ENCODE measurements at places on chromosomes 16 and 17.

- peak within 1 kb of the TSS; percentile 65 for H3K4me3 ChIP-seq
- no peaks in the 10 kb centered on the region for H3K27me3 ChIP-seq
- peaks cover 23% of the 10 kb centered on the region for H3K36me3 ChIP-seq
- H3K4me1 ChIP-seq = peaks cover 26% of the 10 kb centered on the region
- H3K27ac ChIP-seq = peak within 1 kb of the TSS; percentile 91
Observed at GRCh38 chr17:28335201-28335958, at the start of the genes IFT20 and TNFAIP1. TSS of gene IFT20 (minus strand) at chr17:28335472. CDS start at chr17:28331985, 3,487 bp downstream. TSS of gene TNFAIP1 (plus strand) at chr17:28335761. CDS start at chr17:28339522, 3,761 bp downstream.

DNA sequence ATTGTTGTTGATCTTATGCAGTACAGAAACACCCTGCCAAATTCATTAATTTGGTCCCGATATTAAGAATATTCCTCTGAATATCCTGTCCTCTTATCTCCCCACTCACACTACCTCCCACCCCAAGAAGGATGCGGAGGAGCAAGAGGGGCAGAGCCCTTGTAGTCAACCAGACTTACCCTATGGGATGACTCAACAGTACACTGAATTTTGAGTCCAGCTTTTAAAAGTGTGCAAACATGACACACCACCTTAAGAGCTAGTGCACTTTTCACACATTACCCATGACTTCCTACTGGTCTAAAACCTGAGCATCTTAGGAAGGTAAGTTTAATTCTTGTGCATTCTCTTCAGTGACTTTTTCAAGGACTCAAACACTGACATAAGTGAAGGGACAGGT is 9.5 kb downstream of the USP22 start:
- H3K4me1 ChIP-seq = peaks cover 76% of the 10 kb centered on the region
- H3K27ac ChIP-seq = peak overlapping the region; percentile 72
- no peaks in the 10 kb centered on the region for H3K27me3 ChIP-seq
- no peak for DNase-seq
- peaks cover 52% of the 10 kb centered on the region for H3K36me3 ChIP-seq

DNA sequence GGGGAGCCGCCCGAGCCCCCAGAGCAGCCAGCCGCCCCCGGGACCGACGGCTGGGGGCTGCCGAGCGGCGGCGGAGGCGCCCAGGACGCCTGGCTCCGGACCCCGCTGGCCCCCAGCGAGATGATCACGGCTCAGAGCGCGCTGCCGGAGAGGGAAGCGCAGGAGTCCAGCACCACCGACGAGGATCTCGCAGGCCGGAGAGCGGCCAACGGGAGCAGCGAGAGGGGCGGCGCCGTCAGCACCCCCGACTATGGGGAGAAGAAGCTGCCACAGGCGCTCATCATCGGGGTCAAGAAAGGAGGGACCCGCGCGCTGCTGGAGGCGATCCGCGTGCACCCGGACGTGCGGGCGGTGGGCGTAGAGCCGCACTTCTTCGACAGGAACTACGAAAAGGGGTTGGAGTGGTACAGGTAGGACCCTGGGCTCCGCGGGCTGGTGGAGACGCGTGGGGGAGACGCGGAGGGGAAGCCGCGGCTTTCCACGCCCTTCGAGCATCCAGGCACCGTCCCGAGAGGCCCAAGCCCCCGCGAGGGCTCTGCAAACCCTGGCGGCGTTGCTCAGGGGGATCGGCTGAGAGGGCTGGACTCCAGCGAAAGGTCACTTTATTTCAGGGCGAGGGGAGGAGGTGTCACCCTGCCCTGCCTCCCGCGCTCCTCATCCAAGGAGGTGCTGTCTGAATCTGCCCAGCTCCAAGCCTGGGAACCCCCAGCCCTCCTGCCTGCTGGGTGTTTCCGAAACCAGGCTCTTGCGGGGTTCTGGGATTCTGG is 1.2 kb downstream of the HS3ST4 start:
- H3K36me3 ChIP-seq = no peaks in the 10 kb centered on the region
- H3K4me1 ChIP-seq = no peaks in the 10 kb centered on the region
- H3K27me3 ChIP-seq = peaks cover 73% of the 10 kb centered on the region
- no peak for DNase-seq
- no peak overlapping the region for H3K27ac ChIP-seq
- H3K4me3 ChIP-seq = no peak overlapping the region

- no peaks in the 10 kb centered on the region for H3K36me3 ChIP-seq
- H3K4me3 ChIP-seq = no peak overlapping the region
- H3K27ac ChIP-seq = no peak overlapping the region
- peaks cover 97% of the 10 kb centered on the region for H3K27me3 ChIP-seq
- DNase-seq = no peak
Observed at GRCh38 chr17:79609673-79610645, 892 bp downstream of the RBFOX3 start.

GRCh38 chr16:75648265-75649076 is 898 bp downstream of the TERF2IP start:
- DNase-seq = peak; percentile 77
- H3K4me3 ChIP-seq = peak overlapping the region; percentile 76
- H3K27me3 ChIP-seq = no peaks in the 10 kb centered on the region
- H3K4me1 ChIP-seq = peaks cover 23% of the 10 kb centered on the region
- H3K36me3 ChIP-seq = peaks cover 55% of the 10 kb centered on the region
- peak overlapping the region; percentile 32 for H3K27ac ChIP-seq

DNA sequence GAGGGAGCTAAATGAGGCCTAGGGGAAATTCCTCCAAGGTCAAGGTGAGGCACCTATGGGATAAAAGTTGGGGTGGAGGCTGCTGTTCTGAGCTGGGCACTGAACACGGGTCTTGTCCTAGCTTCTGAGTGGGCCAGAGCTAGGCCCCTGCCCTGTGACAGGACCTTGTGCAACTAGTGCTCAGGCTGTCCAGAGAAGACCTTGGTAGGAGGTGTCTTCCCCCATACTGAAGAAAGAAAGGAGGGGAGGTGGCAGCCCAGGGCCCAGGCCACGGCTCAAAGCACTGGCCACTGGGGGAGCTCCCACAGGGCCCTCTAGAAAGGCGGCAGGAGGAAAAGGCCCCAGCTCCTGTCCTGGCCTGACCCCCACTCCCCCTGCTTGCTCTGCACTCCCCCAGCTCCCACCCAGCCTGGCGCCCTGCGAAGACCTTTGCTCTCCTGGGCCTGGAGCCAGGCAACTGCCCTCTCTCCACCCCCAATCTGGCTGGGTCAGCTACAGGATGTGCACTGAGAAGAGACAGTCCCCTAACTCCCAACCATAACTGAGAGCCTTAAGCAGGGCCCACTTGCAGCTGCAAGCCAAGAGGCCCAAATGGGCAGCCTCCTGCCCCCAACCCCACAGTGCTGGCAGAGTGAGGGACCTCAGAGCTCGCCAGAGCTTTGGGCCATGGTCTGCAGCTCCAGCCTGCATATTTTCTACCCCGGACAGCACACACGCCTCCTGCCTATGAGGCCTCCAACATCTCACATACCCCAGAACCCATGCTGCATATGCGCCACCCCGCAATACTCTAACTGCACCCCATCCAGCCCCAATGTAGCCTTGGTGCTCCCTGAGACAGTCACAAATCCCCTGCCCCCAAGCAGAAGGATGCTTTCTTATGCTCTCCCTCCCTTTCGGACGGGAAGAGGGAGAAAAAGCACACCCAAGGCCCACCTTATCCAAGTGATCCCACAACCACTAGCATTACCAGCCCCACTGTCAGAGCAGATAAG is 15.3 kb downstream of the HSD11B2 start:
- DNase-seq = no peak
- H3K4me3 ChIP-seq = no peak overlapping the region
- no peaks in the 10 kb centered on the region for H3K27me3 ChIP-seq
- H3K4me1 ChIP-seq = no peaks in the 10 kb centered on the region
- peaks cover 10% of the 10 kb centered on the region for H3K36me3 ChIP-seq

DNA sequence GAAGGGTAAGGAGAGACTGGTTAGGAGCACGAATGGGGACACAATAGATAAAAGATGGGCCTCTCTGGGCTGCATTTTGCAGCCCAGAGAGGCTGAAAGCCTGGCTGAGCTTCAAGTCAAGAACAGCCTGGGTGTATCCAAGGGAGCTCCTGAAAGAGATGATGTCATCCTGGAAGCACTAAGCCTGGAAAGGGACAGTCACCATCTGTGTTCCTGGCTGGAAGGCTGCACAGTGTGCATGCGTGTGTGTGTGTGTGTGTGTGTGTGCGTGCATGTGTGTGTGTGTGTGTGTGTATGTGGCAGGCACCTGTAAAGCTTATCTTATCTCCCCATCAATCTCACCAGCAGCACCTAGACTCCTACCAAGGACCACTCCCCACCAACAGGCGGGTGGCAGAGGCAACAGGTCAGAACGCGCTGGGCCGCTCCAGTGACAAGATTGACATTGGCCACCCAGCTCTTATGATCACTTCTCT is 44.1 kb downstream of the COG7 start:
- H3K27me3 ChIP-seq = no peaks in the 10 kb centered on the region
- no peak overlapping the region for H3K4me3 ChIP-seq
- peaks cover 17% of the 10 kb centered on the region for H3K4me1 ChIP-seq
- DNase-seq = no peak

- H3K36me3 ChIP-seq = peaks cover 63% of the 10 kb centered on the region
- H3K4me3 ChIP-seq = no peak overlapping the region
- H3K4me1 ChIP-seq = no peaks in the 10 kb centered on the region
Observed at GRCh38 chr17:80879723-80880647, 111.7 kb upstream of the CHMP6 start.

DNA sequence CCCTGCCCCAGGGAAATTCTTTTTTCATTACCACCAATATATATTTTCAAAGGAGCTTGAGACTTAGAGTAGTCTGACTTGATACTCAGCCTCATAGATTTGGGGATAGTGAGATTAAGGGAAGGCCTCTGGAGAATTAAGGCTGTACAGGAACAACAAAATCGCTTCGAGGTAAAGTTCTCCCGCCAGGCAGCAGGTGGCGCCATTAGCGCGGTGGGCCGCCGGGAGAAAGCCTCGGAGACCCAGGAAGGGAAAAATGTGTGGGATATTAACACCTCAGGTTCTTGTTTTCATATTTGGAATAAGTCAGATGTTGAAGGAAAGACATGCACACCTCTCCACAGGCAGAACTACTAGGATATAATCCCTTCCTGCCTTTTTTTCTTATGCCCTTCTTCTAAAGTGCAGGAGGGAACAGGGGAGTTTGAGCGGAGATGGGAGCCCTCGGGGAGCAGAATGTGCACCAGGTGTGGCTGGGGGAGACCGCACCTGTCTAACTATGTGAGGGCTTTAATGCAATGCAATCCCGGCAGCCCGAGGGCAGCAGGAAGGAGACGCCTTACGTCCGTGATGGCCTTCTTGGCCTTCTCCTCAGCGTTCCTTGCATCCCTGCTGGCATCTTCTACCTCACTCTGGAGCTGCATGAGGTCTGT is 25.9 kb downstream of the MYH3 start:
- H3K4me1 ChIP-seq = no peaks in the 10 kb centered on the region
- H3K27ac ChIP-seq = no peak overlapping the region
- no peaks in the 10 kb centered on the region for H3K36me3 ChIP-seq
- DNase-seq = no peak
- H3K27me3 ChIP-seq = no peaks in the 10 kb centered on the region

DNA sequence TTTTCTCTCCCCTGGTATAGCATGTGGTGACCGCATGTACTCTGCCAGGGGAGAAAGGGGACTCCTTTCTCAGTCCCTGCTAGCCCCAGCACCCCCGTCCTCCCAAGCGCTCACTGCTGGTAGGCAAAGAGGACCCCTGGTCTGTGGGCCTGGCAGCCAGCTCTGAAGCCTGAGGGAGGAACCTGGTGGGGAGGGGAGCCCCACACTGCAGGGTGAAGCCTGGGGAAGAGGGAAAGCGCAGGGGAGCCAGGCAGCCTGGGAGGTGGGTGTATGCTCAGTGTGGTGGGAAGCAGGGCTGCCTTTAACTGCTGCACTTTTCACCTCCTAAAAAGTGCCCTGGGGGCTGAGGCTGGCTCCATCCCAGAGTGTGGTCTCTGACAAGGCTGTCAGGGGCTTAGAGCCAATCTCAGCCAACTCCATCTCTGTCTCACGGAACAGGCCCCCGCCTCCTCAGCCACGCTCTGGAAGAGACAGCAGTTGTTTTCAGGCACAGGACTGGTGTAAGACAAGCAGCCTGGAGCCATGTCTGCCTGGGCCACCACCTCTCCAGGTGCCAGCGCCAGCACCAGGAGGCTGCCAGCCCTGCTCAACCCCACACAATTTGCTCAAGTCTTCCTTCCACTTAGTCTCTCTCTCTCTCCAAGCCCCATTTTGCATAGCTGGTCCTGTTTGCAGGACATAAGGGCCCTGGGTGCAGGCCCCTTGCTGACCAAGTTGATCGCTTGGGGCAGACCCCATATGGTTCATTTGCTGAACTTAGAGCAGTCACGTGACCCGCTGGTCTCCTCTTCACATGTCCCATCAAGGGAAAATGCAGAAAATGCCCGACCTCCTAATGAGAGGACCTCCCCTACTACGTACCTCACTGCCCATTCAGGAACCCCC is 14.7 kb upstream of the TBX2 start:
- H3K4me1 ChIP-seq = peaks cover 5% of the 10 kb centered on the region
- DNase-seq = no peak
- no peaks in the 10 kb centered on the region for H3K36me3 ChIP-seq
- H3K27me3 ChIP-seq = no peaks in the 10 kb centered on the region
- H3K27ac ChIP-seq = no peak overlapping the region

DNA sequence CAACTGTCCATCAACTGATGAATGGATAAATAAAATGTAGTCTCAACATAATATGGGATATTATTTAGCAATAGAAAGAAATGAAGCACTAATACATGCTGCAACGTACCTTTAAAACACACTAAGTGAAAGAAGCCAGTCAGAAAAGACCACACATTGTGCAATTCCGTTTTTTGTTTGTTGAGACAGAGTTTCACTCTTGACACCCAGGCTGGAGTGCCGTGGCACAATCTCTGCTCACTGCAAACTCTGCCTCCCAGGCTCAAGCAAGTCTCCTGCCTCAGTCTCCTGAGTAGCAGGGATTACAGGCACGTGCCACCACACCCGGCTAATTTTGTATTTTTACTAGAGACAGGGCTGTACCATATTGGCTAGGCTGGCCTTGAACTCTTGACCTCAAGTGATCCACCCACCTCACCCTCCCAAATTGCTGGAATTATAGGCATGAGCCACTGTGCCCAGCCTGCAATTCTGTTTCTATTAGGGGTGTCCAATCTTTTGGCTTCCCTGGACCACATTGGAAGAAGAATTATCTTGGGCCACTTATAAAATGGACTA is 40.1 kb downstream of the SCNN1B start:
- no peak overlapping the region for H3K4me3 ChIP-seq
- no peak overlapping the region for H3K27ac ChIP-seq
- no peaks in the 10 kb centered on the region for H3K4me1 ChIP-seq
- no peaks in the 10 kb centered on the region for H3K36me3 ChIP-seq

- peaks cover 50% of the 10 kb centered on the region for H3K36me3 ChIP-seq
- no peaks in the 10 kb centered on the region for H3K27me3 ChIP-seq
- H3K4me1 ChIP-seq = no peaks in the 10 kb centered on the region
- DNase-seq = no peak
Observed at GRCh38 chr16:3681206-3681605, 26.7 kb downstream of the DNASE1 start.

DNA sequence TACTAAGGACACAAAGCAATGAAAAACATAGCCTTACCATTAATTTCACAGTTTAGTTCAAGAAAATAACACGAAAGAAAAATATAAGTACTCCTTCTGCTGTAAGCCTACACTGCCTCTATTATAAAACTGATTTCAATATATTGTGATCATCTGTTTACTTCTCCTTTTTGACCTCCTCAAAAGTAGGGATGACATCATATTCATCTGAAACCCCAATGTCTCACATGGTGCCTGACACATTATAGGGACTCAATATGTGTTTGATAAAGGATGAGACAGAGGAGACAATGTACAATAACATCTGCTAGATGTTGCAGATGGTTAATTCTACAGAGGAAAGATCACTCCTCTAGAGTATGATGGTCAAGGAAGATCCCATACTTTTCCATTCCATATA is 118.4 kb upstream of the NOG start:
- H3K27me3 ChIP-seq = no peaks in the 10 kb centered on the region
- no peak overlapping the region for H3K27ac ChIP-seq
- no peaks in the 10 kb centered on the region for H3K36me3 ChIP-seq
- no peak for DNase-seq
- no peaks in the 10 kb centered on the region for H3K4me1 ChIP-seq

GRCh38 chr17:81966343-81967243 is 5.6 kb upstream of the NOTUM start:
- H3K4me1 ChIP-seq = peaks cover 16% of the 10 kb centered on the region
- H3K36me3 ChIP-seq = no peaks in the 10 kb centered on the region
- H3K27ac ChIP-seq = no peak overlapping the region
- no peak overlapping the region for H3K4me3 ChIP-seq
- DNase-seq = no peak

All from SJSA1 (cell line).